ENCODE measurements at places on chromosomes 5 and 9.

DNA sequence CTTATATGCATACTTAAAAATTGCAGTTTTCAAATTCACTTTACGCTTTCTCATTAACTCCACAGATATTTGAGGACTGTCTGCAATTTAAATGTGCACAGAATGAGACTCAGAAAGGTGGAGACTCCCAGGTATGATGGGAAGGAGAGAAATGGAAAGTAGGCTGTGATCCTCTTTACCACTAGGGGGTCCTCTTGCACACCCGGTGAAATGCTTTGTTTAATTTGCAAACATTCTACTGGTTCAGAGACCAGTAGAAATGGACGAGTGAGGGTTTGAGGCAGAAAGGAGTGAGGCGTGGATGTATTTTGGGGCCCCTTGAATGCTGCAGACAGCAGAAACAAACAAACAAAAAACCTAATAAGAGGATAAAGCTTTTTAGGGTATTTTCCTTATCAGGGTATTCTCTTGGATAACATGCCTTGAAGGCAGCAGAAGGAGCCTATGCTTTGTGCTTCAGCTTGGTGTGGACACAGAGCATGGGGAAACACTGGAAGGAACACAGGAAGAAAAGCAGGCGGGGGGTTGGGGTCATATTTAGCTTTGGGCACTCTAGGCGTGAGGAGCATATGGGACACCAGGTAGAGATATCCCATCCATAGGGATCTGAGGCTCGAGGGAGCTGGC, 410.1 kb downstream of the DMRT2 start:
- DNase-seq, result no peak

DNA sequence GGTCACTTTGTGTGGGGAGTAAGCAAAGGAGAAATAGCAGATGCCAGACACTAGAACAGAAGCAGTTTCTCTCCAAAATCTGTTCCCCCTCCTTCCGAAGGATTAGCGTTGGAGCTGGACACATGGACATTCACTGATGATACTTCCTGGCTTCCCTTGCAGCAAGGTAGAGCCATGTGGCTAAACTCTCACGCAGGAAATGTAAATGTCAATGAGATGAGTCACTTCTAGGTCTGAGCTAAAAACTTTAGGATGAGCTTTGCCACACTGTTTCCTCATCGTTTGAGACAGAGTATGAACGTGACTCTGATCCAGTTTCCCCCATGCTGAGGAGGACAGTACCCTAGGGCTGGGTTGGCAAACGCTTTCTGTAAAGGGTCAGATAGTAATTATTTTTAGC, 5.1 kb downstream of the BHMT2 start:
- peak; percentile 18 for DNase-seq

- DNase-seq, result peak; percentile 25
Measured at GRCh38 chr5:32589942-32590869, 4.8 kb downstream of the SUB1 start.

GRCh38 chr9:94911986-94912635, 185.6 kb downstream of the AOPEP start:
- no peak for DNase-seq

GRCh38 chr5:71533615-71534014, 53.5 kb upstream of the MCCC2 start:
- peak; percentile 24 for DNase-seq

DNA sequence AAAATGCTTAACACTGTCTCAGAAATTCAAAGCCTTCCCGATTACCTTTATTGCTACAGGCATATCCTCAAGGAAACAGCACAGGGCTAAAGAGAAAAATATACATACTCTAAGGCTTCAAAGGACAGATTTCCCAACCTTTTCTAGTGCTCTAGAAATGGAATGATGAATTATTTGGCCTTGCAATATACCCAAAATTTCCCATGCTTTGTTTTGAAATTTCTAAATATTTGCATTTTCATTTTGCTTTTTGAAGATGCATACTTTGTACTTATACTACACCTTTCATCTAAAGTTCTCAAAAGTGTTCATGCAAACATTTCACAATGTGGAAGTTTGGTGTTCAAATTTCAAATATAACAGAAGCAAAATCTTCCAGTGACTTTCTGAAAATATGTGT, 312.7 kb upstream of the PDE4D start:
- no peak for DNase-seq

DNA sequence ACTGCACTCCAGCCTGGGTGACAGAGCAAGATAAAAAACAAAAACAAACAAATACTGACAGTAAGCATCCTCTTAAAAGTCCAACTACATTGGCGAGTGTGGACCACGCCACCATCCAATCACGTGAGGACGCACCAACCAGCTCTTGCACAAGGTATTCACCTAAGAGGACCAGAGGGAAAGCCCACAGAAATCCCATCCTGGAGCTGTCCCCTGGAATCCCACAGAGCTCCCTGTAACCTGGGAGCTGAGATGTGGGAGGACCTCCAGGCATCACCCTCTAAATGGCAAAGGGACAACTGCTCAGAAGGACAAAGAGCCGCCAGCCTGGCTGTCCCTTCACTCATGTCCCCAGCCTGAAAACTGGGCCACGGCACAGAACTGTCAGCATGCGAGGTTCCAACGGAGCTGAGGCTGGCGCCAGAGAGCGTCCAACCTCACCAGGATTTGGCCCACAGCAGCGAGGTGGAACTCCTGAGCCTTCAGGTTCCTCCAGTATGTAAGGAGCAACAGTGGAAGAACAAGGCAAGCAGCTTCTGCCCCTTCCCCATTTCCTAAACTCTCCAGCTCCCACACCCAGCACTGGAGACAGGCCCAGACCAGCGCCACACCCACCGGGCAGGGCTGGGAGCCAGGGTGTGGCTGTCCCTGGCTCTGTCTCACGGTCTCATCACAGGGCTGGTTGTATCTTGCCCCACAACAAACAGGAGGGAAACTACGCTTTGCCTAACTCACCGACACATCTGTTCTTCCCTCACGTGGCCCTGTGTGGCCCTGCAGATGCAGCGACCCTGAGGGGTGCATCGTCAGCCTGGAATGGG, 15.2 kb downstream of the IPPK start:
- DNase-seq, result no peak

DNA sequence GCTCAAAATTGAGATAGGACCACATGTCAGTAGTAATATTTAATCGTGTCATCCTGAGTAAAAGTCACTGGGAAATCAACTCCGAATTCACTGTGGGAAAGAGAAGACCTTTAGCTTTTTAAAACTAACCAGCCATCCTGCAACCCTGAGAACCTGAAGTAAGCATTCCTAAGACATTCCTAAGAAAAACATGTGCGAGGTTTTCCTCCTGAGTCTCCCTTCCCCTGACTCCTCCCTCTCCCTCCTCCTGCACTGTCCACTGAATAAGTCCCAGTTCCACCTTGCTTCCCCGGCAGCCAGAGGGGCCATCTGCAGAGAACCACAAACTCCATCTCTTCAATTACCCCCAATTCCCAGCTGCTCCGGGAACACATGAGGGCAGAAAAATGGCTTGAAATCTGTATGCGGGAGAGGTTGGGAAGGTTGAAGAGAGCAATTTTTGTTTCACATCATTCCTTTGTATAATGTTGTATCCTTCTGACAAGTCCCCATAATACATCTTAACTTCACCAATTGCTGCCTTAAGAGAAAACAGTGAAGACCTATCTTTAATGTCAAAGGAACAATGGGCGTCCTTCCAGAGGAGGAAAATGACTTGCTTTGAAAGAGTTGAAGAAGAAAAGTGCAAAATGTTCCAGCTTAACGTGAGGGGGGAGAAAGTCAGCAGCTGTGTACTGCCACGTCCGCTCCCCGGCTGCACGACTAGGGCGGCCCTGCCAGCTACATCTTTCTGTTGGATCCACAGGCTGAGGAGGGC, 186.3 kb downstream of the ZNF462 start:
- no peak for DNase-seq

- DNase-seq, result no peak
Measured at GRCh38 chr5:124480022-124480421, 266.4 kb downstream of the ZNF608 start.

DNA sequence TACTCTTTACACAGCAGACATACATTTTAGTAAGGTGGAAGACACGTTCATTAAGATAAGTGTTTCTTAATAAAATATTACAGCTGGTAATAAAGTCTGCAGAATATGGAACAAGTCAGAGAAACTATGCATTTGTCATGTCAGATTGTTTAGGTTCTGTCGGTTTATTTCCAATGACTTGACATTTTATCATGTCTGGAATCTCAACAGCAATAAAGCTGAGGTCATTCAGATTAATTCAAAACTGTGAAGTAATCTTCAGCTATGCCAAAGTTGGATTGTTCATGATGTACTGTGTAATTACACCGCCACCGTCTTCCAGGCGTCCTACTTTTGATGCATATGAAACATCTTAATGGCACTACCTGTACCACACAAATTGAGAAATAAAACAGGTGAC, 1032.6 kb downstream of the CDH12 start:
- DNase-seq, result no peak

- DNase-seq, result no peak
Measured at GRCh38 chr5:163910226-163910625, 404.8 kb downstream of the MAT2B start.

GRCh38 chr5:143638654-143639053, 173.3 kb upstream of the HMHB1 start:
- no peak for DNase-seq

DNA sequence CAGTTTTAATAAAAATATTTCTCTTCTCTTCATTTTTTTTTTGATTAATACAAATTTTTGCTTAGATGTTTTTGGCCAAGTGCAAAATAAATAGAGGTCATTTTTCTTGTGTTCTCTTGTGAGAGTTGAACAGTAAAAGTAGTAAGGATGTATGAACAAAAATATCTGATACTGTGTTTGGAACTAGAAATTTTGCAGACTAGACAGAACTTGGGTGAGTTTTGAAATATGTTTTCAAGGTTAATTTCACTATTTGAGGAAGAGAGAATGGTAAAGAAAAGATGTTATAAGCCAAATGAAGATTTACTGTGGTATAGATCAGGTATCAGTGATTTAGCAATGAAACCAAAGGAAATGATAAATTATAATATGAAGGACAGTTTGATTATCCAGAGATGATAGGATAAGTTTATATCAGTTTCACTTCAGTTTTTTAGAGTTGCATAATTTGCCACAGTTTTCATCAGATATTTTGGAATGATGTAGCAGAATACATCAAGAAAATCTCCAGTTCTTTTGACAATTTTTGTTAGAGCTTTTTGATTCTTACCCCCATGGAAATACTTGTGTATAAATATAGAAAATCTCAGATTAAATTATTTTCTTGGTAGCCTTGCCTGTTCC, 147.9 kb upstream of the VCAN start:
- DNase-seq, result no peak

GRCh38 chr5:85288914-85289313, 904.2 kb upstream of the EDIL3 start:
- DNase-seq, result no peak

- no peak for DNase-seq
Measured at GRCh38 chr5:60586307-60586901, 113.6 kb downstream of the DEPDC1B start.

- no peak for DNase-seq
Measured at GRCh38 chr9:134369416-134370212, 43.4 kb downstream of the RXRA start.

- no peak for DNase-seq
Measured at GRCh38 chr5:174145821-174146220, 100.3 kb downstream of the NSG2 start.

GRCh38 chr5:15600035-15600434, 100.1 kb downstream of the FBXL7 start:
- no peak for DNase-seq

GRCh38 chr5:126172812-126173211, 250.4 kb upstream of the GRAMD2B start:
- no peak for DNase-seq

GRCh38 chr5:33934176-33934575, 2.0 kb upstream of the RXFP3 start:
- no peak for DNase-seq

DNA sequence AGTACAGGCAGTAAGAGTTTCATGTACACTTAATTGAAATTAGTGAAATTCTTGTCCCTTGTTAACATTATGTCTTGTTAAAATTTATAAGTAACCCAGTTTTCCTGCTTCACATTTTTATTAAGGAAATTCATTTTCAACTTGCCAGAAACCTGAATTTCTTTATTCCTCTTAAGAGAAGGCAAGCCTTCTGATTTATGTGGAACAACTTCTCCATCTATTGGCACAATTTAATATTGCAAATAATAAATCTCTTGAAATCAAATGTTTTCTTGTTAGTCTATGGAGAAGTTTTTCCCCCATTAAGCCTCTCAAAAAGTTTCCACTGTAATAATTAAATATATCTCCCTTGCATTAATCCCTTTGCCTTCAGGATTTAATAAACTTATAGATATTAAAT, 33.8 kb upstream of the ACO1 start:
- no peak for DNase-seq

GRCh38 chr9:76302947-76303550, 91.2 kb downstream of the RFK start:
- DNase-seq, result no peak

DNA sequence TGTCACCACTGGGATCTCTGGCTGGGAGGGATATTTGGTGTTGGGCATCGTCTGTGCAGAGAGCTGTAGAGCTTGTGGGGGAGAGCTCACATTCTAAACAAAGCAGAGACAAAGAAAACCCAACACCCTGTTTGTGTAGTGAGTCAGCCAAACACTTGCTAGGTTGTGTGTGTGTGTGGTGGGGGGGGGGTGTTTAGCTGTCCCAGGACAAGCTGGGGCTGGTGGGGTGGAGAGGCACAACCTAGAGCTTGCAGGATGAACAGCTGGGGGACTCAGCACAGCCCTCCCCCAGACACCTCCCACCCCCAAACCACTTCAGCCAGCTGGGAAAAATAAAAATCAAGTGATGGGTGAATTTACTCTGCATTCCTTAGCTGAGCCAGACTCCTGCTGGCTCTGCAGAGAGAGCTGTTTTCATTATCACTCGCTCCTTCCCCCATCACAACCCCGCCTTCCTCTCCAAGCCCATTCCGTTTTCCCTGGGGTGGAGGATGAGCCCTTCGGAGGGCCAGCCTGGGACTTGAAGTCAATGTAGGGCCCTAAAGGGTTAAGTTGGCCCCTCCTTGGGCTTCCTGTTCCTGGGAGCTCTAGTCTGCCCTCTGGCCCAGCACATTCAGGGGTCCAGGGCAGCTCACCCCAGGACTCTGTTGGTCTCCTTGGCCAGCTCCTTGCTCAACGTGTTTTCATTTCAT, 2.6 kb downstream of the OLFML2A start:
- DNase-seq, result peak; percentile 40

DNA sequence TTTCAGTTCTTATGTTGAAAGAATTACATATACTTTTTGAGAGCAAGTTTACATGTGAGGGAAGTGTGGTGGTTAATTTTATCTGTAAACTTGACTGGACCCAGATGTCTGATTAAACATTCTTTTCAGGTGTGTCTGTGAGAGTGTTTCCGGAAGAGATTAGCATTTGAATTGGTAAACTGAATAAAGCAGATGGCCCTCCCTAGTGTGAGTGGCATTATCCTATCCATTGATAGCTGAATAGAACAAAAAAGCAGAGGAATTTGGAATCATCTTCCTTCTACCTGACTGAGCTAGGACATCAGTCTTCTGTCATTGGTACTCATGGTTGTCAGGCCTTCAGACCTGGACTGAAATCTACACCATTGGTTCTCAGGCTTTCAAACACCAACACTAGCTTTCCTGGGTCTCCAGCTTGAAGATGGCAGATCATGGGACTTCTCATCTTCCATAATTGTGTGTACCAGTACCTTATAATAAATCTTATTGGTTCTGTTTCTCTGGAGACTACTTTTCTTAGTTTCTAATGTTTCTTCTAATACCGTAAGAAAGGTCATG, 36.6 kb downstream of the NREP start:
- DNase-seq, result no peak

- no peak for DNase-seq
Measured at GRCh38 chr5:111242606-111243005, 18.4 kb downstream of the CAMK4 start.

- no peak for DNase-seq
Measured at GRCh38 chr5:116076496-116076895, 8.3 kb upstream of the COMMD10 start.
